ENCODE measurements at places on chromosomes 2 and 18.

DNA sequence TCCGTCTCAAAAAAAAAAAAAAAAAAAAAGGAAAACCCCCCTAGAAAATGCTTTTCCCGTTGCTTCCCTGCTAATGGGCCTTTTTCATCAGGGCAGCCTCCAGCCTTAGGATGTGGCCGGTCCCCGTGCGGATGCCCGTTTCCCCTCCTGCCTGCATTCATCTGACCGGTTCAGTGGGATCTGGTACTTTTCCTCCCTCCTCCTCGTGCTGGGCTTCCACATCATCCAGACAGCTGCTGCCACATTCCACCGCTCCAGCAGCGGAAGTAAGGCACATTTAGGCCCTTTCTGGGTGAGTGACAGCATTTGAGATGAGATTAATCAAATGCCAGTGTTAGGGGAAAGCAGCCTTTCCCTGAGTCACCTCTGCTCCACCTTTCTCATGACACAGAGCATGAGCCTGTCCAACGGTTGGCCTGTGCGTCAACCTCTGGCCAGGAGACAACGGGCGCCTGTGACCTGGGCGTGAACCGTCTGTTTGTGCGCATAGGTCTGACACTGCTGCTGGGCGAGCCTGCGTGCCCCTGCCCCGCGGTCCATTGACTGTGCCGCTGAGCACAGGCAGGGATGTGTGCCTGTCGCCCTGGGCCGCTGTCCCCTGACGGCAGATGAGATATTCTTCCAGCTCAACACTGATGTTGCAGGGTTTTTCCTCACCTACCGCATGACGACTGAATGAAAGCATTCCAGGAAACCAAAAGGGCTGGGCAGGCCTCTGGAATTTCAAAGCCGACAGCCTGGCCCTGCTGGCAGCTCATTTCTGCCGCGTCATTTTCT is 174.0 kb downstream of the TGIF1 start:
- DNase-seq, result no peak

DNA sequence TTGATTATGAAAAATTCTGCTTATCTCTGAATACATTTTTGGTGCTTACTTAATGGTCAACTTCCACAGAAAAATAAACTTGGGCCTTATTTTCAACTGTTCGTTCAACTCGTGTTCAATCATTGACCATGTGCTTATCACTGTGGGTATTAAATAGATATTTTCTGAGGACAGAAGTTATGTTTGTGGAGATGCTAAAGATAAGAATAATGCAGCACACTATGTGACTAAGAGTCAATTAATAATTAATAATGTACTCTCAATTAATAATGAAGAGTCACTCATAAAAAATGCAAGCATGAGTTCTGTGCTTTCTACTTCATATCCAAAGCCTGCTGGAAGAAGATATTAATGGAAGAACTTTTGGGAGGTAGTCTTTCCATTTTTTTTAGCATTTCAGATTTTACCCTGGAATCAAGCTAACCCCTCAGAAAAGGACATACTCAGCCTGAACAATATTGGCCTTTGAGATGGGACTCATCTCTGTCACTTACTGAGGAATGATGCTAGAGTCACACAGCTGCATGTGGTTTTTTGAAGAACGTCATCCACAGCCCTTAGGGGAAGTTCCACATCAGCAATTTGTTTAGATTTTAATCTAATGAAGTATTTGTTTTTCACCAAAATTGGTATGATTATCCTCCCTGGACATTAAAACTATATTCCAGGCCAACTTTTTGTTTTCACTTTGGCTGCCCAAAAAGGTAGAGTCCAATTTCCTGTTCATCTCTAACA is 191.9 kb upstream of the CRIM1 start:
- DNase-seq, result no peak

- no peak for DNase-seq
Observed at GRCh38 chr18:52287151-52287550, 52.8 kb upstream of the DCC start.

- DNase-seq, result no peak
Observed at GRCh38 chr2:29462293-29462692, 347.1 kb downstream of the CLIP4 start.

GRCh38 chr18:79662034-79662433 is 17.6 kb upstream of the CTDP1 start:
- DNase-seq, result no peak

DNA sequence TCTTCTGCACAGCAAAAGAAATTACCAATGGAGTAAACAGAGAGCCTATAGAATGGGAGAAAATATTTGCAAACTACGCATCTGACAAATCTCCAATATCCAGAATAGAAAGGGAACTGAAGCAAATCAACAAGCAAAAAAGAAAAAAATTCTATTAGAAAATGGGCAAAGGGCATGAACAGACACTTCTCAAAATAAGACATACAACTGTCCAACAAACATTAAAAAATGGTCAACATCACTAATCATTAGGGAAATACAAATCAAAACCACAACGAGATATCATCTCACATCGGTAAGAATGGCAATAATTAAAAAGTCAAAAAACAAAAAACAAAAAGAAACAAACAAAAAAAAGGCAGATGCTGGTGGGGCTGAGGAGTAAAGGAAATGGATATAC is 356.4 kb downstream of the ADCYAP1 start:
- no peak for DNase-seq

DNA sequence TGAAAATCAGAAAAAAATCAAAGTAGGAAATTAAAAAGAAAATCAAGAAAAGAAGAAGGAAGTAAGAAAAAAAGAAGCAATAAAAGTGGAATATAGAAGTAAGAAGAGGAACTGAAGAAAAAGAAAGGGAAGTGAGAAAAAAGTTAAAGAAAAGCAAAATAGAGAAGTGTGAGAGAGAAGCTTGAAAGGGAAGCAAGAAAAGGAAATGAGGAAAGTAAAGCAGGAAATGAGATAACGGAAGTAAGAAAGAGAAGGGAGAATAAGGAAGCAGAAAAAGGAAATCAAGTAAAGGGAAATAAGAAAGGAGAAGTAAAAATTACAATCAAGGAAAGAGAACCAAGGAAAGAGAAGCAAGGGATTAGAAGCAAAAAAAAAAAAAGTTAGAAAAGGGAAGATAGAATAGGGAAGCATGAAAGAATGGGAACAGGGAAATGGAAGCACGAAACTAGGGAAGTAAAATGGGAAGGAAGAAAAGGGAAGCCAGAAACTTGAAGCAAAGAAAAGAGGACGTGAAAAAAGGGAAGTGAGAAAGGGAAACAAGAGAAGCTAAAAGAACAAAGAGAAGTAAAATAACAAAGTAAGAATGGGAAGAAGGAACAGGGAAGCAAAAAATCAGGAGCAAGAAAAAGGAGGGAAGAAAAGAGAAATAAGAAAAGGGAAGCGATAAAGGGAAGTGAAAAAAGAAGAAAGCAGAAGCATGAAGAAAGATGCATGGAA is 243.3 kb upstream of the NCKAP5 start:
- no peak for DNase-seq

DNA sequence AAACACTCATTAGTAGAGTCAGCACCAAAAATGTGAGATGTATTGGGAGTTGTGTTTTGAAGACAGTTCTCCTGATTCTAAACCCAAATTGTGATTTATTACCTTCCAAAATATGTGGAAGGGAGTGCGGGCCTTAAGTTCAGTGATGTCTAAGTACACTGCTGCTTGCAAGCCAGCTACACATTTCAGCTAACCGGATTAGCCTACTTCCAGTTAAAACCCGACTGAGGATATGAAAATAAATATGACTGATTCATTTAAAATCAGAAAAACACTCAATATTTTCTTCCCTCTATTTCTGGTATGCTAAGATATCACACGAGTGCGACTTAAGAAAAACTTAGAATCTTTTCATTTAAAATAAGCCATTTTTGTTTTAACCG is 907 bp downstream of the FHL2 start:
- DNase-seq, result no peak

- DNase-seq, result no peak
Observed at GRCh38 chr2:109726379-109727270, 67.5 kb upstream of the RGPD5 start.

- no peak for DNase-seq
Observed at GRCh38 chr18:34131006-34131405, 93.7 kb downstream of the NOL4 start.

DNA sequence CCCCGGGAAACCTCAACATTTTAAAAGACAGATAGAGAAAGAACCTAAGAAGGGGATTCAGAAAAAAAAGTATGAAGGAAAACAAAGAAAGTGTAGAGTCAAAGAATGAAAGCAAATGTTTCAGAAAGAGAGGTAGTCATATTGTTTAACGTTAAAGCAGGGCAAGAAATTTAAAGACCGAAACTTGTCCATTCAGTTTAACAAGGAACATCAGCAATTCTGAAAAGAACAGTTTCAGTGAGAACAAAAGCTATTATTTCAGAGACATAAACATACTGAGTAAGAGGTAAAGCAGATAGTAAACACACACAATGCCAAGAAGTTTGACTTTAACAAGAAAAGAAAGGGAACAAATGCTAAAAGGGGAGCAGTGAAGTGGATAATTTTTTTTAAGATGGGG is 41.1 kb downstream of the MBD2 start:
- DNase-seq, result no peak

DNA sequence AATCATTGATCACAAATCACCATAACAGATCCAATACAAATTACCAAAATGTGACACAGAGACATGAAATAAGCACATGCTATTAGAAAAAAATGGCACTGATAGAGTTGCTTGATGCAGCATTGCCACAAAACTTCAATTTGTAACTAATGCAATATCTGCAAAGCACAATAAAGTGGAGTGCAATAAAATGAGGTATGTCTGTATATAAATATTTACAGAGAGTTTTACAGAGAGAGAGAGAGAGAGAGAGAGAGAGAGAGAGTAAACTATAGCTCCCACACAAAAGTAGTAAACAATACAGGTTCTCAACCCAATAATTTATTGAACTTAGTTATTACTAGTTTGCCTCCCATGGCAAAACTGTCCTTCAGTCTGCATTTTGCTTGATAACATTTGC is 1807.0 kb downstream of the SUCLG1 start:
- no peak for DNase-seq

GRCh38 chr2:108271691-108272253 is 16.9 kb upstream of the SULT1C2 start:
- no peak for DNase-seq

DNA sequence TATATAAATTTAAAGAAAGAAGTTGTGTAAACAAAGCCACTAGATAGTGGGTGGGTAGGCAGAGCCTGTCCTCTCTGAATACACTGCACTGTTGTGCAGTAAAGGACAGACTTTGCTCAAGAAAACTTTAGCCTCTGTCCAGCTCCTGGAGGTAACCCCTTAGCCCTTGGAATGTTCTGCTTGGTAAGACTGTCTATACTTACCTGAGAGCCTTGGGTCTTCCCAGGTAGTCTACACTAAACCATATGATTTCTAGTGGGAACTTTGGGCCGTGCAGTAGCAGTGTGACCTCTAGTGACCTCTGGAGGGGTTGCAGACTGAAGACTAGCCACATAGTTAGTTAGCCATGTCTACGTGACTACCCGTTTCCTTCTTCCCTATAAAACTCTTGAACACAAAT is 678.3 kb upstream of the NRXN1 start:
- no peak for DNase-seq

- DNase-seq, result no peak
Observed at GRCh38 chr18:8229787-8230186, 379.4 kb upstream of the RAB12 start.
